ENCODE measurements at places on chromosomes 1 and 21.

- DNase-seq = no peak
Observed at GRCh38 chr1:32073299-32074229, 825 bp downstream of the TMEM39B start.

- no peak for DNase-seq
Observed at GRCh38 chr1:15028102-15028501, 125.4 kb upstream of the TMEM51 start.

- no peak for DNase-seq
Observed at GRCh38 chr1:76153841-76154205, 79.3 kb downstream of the ST6GALNAC3 start.

DNA sequence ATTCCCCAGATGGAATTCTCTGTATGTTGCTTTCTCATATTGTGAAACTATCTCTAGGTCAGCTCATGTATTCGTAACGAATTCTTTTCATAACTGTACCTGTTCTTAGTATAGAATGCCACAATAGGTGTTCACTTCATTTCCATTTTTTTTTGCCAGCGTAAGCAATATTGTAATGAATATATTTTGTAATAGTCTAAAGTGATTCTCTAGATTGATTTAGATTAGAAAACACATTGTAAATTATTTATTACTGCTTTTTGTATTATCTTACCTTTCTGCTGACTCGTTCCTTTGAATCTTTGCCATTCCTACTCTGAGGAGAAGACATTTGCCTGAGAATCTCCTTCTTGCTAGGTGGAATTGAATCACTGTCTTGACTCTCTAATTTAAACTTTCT, 14.8 kb downstream of the PDC start:
- DNase-seq = no peak

DNA sequence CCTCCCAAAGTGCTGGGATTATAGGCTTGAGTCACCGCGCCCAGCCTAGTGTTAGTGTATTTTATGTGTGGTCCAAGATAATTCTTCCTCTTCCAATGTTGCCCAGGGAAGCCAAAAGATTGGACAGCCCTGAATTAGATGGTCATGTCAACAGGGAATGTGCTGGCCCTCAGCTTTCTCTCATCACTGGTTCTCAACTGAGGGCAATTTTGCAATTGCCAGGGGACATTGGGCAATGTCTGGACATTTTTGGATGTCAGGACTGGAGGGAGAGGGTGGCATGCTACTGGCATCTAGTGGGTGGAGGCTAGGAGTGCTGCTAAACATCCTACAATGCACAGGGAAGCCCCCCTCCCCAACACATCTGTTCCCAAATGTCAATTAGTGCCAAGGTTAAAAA, 95.0 kb downstream of the LAMC2 start:
- DNase-seq = no peak

GRCh38 chr1:154456631-154457030, 45.4 kb upstream of the TDRD10 start:
- DNase-seq = no peak

DNA sequence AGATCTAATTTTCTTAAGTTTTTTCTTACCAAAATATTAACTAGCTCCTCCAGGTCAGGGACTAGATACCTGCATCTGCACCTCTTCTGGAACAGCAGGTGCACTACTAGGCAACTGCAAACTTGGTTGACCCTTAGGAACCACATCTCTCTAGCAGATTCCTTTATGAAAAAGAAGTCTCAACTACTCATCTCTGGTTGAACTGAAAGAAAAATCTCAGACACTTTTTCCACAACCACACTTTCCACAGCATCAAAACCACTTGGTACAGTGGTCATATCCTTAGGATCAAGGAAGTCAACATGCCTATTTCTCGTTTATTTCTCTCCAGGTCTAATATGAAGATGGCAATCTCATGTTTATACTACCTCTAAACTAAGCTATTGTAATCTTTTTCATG, 52.3 kb downstream of the VAV3 start:
- DNase-seq = no peak

DNA sequence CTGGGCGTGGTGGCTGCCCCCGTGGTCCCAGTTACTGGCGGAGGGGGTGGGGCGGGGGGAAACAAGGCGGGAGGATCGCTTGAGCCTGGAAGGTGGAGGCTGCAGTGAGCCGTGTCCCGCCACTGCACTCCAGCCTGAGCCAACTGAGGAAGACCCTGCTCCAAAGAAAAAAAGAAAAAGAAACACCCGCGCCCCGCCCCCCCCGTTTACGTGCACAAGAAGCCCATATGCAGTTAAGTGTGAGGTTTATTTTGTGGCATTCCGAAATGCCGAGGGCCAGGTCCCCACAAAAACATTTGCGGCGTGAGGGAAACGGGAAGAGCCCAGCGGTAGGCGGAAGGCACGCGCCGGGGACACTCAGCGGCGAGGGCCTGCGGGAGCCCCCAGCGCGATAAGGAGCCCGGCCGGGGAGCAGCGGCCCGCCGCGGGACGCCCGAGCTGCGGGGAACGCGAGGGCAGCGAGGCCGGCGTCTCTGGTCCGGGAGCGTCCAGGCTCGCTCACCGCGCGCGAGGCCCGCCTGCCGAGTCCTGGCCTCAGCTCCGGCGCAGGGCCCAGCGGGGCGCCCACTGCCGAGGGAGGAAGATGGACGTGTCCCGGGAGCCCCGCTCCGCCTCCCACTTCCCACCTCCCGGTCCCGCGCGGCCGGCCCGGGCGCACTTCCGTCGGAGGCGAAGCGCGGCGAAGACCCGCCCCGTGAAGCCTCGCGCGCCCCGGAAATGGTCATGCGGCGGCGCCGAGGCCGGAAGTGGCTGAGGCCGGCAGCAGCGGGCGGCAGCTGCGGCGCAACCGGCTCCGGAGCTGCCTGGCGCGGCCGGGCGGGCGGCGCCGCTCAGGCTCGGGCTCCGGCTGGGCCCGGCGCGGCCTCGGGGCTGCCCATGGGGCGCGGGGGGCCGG, at the start of gene TRAPPC10:
Gene TRAPPC10, plus strand, starts transcription at position 731 of the 895 bp plus-strand sequence. CDS start 185 bp downstream, outside the sequence.
- peak; percentile 84 for DNase-seq

DNA sequence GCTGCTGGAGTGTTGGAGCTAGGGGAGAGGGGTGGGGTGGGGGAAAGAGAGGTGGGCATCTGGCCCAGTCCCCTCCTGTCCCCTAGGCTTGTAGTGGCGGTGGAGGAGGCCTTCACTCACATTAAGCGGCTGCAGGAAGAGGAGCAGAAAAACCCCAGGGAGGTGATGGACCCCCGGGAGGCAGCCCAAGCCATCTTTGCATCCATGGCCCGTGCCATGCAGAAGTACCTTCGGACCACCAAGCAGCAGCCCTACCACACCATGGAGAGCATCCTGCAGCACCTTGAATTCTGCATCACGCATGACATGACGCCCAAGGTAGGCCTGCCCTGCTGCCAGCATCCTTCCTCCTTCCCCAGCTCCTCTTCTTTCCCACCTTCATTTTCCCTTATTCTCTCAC, 23.6 kb downstream of the VANGL2 start:
- DNase-seq = no peak

GRCh38 chr1:169025412-169025811, 81.1 kb upstream of the ATP1B1 start:
- no peak for DNase-seq

DNA sequence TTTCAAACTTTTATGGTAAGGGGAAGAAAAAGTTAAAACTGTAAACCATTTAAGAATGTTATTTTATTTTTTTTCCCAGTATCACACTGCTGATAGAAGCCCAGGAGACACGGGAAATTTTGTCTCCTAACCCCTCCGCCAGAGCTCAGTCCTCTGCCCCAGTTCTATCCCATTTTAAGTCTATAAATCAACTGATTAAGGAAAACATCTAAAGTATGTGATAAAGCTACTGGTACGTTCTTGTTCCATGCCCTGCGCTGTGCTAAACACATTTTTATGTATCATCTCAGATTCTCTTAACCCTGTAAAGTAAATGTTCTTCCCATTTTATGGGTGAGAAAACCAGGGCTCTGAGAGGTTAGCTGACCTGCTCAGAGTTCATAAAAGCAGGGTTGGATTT, 34.7 kb downstream of the NIPAL3 start:
- DNase-seq = no peak

- DNase-seq = no peak
Observed at GRCh38 chr1:237873487-237874211, 17.1 kb downstream of the ZP4 start.

DNA sequence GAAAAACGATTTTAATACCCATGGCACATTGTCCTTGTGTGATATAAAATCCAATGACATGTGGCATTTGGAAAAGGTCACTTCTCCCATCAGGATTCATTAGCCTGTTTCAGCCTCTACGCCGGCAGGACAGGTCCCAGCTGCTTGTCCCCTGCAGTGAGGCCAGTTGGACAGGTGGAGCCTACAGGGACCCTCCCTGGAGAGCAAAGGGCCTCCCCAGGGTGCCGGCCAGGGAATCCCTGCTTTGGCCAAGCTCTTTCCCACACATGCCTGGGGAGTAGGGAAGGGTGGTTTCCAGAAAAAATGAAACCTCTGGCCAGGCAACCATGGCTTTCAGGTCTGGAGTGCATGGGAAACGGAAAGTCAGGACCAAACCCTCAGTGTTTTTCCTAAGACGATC, 93.1 kb downstream of the TMEM53 start:
- DNase-seq = no peak

DNA sequence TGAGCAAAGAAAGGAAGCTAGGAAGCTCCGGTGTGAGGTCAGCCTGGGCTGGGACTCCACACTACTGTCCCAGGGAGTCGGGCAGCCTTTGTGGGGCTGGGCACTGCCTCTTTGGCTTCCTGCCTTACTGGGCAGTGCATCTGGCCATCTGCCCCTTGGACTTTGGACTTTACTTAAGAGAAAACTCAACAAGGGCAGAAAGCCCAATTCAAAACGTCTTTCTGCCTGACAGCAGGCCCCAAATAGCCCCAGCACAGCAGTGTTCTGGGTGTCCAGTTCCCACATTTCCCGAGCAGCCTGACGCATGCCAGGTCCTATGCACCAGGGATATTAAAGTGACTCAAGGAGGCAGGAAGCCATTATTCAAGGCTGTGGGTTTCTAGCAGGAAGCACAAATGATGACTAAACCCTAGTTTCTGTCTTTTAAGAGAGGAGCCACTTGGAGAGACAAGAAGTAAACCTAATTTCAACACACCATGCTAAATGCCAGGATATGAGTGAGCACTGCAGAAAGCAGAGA, 37.9 kb upstream of the EDEM3 start:
- no peak for DNase-seq

- DNase-seq = no peak
Observed at GRCh38 chr1:221101807-221102605, 222.8 kb downstream of the HLX start.

GRCh38 chr1:69533343-69533742, 34.4 kb upstream of the LRRC7 start:
- DNase-seq = no peak

GRCh38 chr1:68279846-68280245, 47.5 kb upstream of the WLS start:
- DNase-seq = no peak
